Ovary (tissue), 10 donors: ENCODE measurements at places on chromosomes 12 and 14. TPM values are rescaled to one million over a fixed set of nuclear protein-coding genes. Genes with fewer than 3 reads are reported as not detected.

OLR1 gene
- 0.48 TPM for polyA plus RNA-seq

SLC6A15 gene
- polyA plus RNA-seq = 0.38 TPM

NOS1 gene
- 0.22 TPM for polyA plus RNA-seq

CLEC4C gene
- polyA plus RNA-seq = 0.12 TPM

PTCSC3 gene
- not detected for polyA plus RNA-seq
